Hypothalamus (tissue), 51 donors: ENCODE measurements at places on chromosomes 13 and 19.

DNA sequence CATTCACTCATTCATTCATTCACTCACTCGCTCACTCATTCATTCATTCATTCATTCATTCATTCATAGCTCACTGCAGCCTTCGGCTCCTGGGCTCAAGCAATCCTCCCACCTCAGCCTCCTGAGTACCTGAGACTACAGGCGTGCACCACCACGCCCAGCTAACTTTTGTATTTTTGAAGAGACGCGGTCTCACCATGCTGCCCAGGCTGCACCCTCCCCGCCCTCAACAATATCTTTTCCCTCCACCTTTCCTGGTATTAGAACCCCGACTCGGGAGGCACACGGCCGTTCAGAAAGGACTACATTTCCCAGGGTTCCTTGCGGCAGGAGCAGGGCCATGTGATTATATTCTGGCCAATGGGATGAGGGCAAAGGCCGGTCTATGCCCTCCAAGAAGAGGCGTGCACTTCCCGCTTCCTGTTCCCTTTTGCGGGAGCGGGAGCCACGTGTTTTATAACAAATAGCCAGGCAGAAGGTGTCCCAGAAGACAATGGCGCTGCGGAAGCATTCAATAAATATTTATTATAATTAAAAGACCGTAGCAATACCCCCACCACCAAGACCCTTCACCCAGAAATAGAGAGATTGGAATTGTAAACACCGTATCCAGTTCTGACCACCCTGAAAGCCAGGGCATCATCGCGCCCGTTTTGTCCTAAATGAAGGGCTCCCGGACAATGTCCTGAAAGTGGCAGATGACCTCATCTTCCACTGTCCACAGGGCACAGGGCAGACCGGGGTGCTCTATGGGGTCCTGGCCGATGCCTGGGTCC is 15.9 kb downstream of the TICAM1 start:
- peak; percentile 67 for DNase-seq

DNA sequence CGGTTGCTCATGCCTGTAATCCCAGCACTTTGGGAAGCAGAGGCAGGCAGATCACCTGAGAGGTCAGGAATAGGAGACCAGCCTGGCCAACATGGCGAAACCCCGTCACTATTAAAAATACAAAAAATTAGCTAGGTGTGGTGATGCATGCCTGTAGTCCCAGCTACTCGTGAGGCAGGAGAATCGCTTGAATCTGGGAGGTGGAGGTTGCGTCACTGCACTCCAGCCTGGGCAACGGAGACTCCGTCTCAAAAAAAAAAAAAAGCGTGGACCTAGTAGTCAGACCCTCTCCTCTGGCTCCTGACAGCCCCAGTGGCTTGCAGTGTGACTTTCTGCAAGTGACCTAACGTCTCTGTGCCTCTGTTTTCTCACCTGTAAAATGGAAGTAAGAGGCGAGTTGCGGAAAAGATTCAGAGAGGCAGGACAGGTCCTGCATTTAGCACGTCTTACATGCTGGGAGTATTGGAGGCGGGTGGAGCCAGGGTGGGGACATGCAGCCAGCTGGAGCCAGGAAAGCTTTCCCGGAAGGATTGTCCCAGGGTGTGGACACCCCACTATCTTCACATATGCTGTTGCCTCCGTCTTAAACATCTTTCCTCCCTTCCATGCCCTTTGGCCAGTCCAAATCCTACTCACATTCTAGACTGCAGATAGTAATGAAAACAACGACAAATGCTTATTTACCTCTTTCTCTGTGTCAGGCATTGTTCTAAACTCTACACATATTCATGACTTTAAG is 2.9 kb downstream of the TUBB4A start:
- DNase-seq = no peak

DNA sequence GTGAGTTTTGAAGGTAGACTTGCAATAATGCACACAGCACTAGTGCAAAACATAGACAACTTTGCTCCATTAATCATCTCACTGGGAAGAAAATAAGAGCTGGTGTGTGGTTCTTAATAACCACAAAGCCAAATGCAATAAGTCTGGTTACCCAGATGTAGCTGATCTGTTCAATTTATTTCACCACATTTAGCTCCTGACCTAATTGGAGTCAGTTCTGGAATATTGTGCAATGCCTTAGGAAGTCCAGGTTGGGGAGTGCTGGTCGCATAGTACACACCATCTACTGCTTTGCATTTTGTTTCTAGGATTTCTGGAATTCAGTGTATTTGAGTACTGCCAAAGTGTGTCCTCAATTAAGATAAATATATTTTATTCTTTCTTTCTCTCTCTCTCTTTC is 483.3 kb upstream of the SPRY2 start:
- no peak for DNase-seq

- no peak for DNase-seq
Observed at GRCh38 chr19:16066611-16067104, 9.6 kb upstream of the TPM4 start.

DNA sequence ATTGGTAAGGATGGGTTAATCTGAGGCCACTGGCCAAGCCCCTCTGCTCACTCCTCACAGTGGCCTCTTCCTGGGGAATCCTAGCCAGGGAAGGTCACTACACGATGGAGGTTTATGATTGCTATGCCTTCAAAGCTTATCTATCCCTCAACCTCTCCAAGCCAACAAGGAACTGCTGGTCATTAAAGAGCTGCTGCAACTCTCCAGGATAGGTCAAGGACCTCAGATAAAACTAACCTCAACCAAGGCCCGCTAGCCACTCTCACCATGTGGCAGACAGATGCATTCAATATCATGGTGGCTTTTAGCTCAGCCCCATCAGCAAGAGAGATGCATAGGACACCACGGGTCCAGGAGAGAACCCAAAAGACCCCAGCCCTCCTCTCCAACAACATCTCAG is 71.6 kb downstream of the SERTM1 start:
- no peak for DNase-seq

- DNase-seq = no peak
Observed at GRCh38 chr19:33906578-33907335, 110.1 kb downstream of the KCTD15 start.
